Type B pancreatic cell (in vitro differentiated cells): ENCODE measurements at places on chromosomes 13 and 19.

- H3K36me3 ChIP-seq = peaks cover 3% of the 10 kb centered on the region
- H3K4me3 ChIP-seq = no peak overlapping the region
- H3K27ac ChIP-seq = no peak overlapping the region
- H3K27me3 ChIP-seq = peaks cover 22% of the 10 kb centered on the region
- no peak for DNase-seq
Observed at GRCh38 chr13:43884222-43884621, 4.5 kb downstream of the LACC1 start.

- peaks cover 8% of the 10 kb centered on the region for H3K4me1 ChIP-seq
- H3K27ac ChIP-seq = no peak overlapping the region
- no peak for DNase-seq
- no peak overlapping the region for H3K4me3 ChIP-seq
- peaks cover 22% of the 10 kb centered on the region for H3K36me3 ChIP-seq
Observed at GRCh38 chr19:48174445-48175030, 4.1 kb downstream of the ZSWIM9 start.

GRCh38 chr19:13986348-13986904, 19.7 kb downstream of the RFX1 start:
- no peak overlapping the region for H3K27ac ChIP-seq
- DNase-seq = no peak
- no peak overlapping the region for H3K4me3 ChIP-seq
- peaks cover 14% of the 10 kb centered on the region for H3K36me3 ChIP-seq

DNA sequence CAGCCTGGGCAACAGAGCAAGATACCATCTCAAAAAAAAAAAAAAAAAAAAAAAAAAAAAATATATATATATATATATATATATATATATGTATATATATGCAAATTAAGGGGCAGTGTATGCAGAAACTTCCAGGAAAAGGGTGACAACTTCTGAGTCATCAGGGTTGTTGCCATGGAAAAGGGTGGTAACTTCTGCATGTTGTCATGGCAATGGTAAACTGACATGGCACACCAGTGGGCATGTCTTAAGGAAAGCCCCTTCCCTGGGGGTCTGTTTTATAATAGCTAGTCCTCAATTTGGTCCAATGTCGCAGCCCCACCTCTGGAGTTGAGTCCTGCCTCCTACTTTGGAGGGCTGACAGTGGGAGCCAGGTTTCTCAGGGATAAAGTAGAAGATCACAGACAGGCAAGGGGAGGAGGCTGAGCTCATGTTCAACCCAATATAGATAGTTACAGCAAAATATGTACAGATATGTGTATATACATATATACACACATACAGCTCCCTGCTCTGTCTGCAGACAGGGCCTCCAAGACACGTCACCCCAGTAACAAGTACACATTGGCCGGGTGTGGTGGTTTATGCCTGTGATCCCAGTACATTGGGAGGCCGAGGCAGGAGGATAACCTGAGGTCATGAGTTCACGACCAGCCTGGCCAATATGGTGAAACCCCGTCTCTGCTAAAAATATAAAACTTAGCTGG, 7.2 kb upstream of the FCHO1 start:
- peaks cover 3% of the 10 kb centered on the region for H3K27me3 ChIP-seq
- no peak overlapping the region for H3K27ac ChIP-seq
- no peaks in the 10 kb centered on the region for H3K36me3 ChIP-seq
- H3K4me1 ChIP-seq = no peaks in the 10 kb centered on the region
- DNase-seq = no peak

DNA sequence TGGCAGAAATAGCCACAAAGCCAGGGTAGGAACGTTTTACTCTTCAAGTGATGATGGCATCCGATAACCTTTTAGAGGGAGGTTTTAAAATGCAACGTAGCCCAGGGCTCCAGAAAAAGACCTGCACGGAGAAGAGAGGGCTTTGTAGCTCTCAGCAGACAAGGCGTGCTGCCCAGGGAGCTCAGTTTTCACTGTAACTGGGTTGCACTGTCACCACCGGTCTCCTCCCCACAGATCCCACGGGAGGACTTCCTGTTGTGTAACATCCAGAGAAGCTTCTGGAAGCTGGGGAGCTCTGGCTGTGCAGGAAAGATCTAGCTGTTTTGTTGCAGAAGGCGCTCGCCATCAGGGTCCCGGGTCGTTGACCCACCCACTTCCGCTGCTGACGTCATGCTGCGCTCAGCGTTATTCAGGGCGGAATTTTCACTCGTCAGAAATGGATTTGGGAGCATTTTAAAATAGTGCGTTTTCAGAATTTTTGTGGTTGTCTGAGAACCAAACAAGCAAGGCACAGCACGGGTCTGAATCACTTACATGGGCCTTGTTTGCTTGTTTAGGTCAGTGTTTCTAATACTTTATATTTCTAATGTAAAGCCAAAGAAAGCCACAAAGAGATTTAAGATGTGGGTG, 50.8 kb downstream of the ATP11A start:
- no peak overlapping the region for H3K4me3 ChIP-seq
- DNase-seq = no peak
- peak overlapping the region; percentile 21 for H3K27ac ChIP-seq
- H3K4me1 ChIP-seq = peaks cover 38% of the 10 kb centered on the region
- no peaks in the 10 kb centered on the region for H3K27me3 ChIP-seq
- no peaks in the 10 kb centered on the region for H3K36me3 ChIP-seq

DNA sequence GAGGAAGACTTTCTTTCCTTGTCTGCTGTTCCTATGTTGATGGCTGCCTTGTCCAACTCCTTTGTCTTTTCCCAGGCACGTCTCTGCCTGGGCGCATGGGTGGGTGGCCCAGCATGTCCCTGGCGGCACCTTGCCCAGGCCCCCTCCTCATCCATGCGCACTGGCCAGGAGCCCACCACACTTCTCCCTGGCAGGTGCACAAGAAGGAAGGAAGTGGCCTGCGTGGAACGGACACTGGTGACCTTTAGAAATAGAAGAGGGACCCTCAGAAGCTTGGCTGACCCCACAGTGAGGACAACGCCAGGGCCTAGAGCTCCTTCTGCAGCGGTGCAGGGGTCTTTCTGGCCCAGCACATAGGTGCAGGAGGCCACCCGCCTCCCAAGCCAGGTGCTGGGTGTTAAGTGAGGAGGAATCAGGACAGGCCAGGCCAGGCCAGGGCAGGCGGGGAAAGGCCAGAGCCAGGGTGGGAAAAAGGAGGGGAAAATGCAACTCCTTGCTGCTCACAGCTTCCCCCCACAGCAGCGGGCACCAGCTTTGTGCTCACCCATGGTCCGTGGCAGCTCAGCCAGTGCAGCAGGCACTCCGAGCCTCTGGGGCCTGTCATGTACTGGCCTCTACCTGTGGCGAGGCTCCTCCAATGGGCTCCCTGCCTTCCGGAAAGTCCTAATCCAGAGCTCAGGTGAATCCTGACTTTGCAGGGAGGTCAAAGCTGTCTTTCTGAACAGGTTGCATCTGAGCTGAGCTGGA, 104.0 kb downstream of the SOX1 start:
- peak; percentile 57 for DNase-seq
- H3K27me3 ChIP-seq = peaks cover 42% of the 10 kb centered on the region
- H3K4me3 ChIP-seq = no peak overlapping the region

GRCh38 chr13:90032841-90033493, 1314.5 kb upstream of the MIR17HG start:
- DNase-seq = no peak
- H3K4me3 ChIP-seq = no peak overlapping the region
- no peaks in the 10 kb centered on the region for H3K27me3 ChIP-seq
- H3K36me3 ChIP-seq = no peaks in the 10 kb centered on the region
- H3K27ac ChIP-seq = no peak overlapping the region

DNA sequence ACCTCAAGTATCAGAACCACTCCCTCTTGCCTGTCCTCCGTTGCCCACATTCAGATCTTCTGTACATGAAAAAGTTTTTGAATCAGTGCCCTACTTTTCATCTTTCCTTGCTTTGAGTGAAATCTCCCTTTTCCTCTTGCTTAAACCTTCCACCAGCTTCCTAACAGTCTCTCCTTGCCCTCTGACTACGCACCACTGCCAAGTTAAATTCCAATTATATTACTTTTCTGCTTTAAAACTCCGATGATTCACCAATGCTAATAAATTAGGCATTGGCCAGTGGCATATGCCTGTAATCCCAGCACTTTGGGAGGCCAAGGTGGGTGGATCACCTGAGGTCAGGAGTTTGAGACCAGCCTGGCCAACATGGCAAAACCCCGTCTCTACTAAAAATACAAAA, 30.7 kb upstream of the RFXAP start:
- no peaks in the 10 kb centered on the region for H3K36me3 ChIP-seq
- H3K4me3 ChIP-seq = no peak overlapping the region
- DNase-seq = no peak

GRCh38 chr19:5694956-5695648, 5.0 kb downstream of the RPL36 start:
- peaks cover 6% of the 10 kb centered on the region for H3K36me3 ChIP-seq
- H3K4me3 ChIP-seq = no peak overlapping the region
- H3K27ac ChIP-seq = peak overlapping the region; percentile 53
- peaks cover under 1% of the 10 kb centered on the region for H3K4me1 ChIP-seq
- H3K27me3 ChIP-seq = no peaks in the 10 kb centered on the region
- no peak for DNase-seq

DNA sequence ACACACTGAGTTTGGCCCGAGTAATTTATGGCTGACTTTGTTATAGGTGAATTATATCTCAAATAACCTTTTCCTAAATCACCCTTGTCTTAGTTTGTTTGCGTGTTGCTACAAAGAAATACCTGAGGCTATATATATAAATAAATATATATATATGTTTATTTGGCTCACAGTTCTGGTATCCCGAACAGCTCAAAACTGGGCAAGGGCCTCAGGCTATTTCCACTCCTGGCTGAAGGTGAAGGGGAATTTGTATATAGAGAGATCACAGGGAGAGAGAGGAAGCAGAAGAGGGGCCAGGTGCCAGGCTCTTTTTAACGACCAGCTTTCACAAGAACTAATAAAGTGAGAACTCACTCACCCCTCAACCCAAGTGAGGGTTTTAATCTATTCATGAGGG, 159.9 kb upstream of the STARD13 start:
- H3K4me1 ChIP-seq = no peaks in the 10 kb centered on the region
- H3K27me3 ChIP-seq = no peaks in the 10 kb centered on the region
- H3K4me3 ChIP-seq = no peak overlapping the region
- no peaks in the 10 kb centered on the region for H3K36me3 ChIP-seq
- DNase-seq = no peak
